ENCODE measurements at places on chromosomes 16 and 17. TPM values are rescaled to one million over a fixed set of nuclear protein-coding genes. Genes with fewer than 3 reads are reported as not detected.

- H3K27ac ChIP-seq, result no peak overlapping the region
- DNase-seq, result no peak
- H3K4me1 ChIP-seq, result no peaks in the 10 kb centered on the region
- H3K36me3 ChIP-seq, result no peaks in the 10 kb centered on the region
- no peak overlapping the region for H3K4me3 ChIP-seq
- H3K27me3 ChIP-seq, result no peaks in the 10 kb centered on the region
Measured at GRCh38 chr17:68182940-68183551, 64.8 kb upstream of the AMZ2 start.

DNA sequence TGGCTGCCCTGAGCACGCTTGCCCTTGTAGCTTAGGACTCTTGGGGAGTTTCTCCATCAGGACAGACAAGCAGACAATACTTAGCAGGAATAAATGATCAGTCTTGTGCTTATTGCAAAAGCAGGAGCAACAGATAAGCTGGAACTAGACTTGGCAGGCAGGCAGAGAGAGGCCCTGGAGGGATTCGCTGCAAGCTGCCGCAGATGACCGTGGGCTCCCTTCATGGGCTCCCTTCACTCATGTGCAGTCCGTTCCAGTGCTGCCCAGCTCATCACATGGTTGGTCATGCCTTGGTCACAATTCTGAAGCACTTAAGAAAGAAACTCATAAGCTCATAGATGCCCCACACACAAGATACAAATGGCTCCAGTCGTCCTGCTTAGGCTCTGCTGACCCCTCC lies 2.4 kb upstream of the SLC5A10 start:
- H3K27ac ChIP-seq, result no peak overlapping the region
- DNase-seq, result no peak
- H3K36me3 ChIP-seq, result no peaks in the 10 kb centered on the region
- H3K4me3 ChIP-seq, result no peak overlapping the region

- no peak for DNase-seq
- no peak overlapping the region for H3K27ac ChIP-seq
- peaks cover 37% of the 10 kb centered on the region for H3K36me3 ChIP-seq
- H3K27me3 ChIP-seq, result no peaks in the 10 kb centered on the region
- no peak overlapping the region for H3K4me3 ChIP-seq
Measured at GRCh38 chr17:28620010-28620409, 6.0 kb upstream of the RSKR start.

- DNase-seq, result no peak
- no peaks in the 10 kb centered on the region for H3K36me3 ChIP-seq
Measured at GRCh38 chr17:27457360-27457715, 1.1 kb downstream of the KSR1 start.

DNA sequence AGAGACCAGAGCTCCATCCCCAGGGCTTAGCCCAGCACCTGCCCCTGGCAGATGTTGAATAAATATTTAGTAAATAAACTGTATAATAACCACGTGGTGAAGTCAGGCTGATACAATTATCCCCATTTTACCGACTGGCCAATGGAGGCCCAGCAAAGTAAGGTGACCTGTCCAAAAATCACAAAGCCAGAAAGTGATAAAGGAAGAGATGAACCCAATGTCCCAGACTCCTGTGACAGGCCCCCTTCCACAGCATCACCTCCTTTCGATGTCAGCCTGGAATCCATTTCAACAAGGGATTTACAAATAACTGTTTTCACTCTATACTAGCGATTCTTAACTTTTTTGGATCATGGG lies 5.5 kb downstream of the TVP23A start:
- no peak for DNase-seq
- no peaks in the 10 kb centered on the region for H3K27me3 ChIP-seq
- no peak overlapping the region for H3K4me3 ChIP-seq

DNA sequence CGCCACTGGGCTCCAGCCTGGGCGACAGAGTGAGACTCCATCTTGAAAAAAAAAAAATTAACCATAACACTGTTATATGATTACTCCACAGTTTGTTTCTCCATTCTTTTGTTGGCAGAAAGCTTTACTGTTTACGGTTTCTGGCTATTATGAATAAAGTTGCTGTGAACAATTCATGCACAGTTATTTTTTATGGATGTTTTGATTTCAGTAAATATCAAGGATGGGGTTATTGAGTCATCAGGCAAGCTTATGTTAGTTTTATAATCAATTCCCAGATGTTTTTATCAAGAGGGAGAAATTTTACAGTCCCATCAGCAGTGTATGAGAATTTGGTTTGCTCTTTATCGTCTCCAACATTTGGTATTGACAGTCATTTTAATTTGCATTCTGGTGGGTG lies 67.9 kb downstream of the TAOK1 start:
- DNase-seq, result no peak
- H3K4me1 ChIP-seq, result no peaks in the 10 kb centered on the region

CD7 gene
- 2.6 TPM for total RNA-seq

CNTD1 gene
- 0.81 TPM for total RNA-seq

TMEM220 gene
- 15.4 TPM for total RNA-seq
